Transverse colon (tissue), 4 donors: ENCODE measurements at places on chromosomes 1 and 21.

GRCh38 chr1:242813490-242814091 lies 289.1 kb upstream of the PLD5 start:
- DNase-seq: no peak

GRCh38 chr1:228074954-228075730 lies 7.4 kb upstream of the ARF1 start:
- DNase-seq: peak; percentile 12

GRCh38 chr1:208204779-208205178 lies 39.4 kb downstream of the PLXNA2 start:
- DNase-seq: no peak

DNA sequence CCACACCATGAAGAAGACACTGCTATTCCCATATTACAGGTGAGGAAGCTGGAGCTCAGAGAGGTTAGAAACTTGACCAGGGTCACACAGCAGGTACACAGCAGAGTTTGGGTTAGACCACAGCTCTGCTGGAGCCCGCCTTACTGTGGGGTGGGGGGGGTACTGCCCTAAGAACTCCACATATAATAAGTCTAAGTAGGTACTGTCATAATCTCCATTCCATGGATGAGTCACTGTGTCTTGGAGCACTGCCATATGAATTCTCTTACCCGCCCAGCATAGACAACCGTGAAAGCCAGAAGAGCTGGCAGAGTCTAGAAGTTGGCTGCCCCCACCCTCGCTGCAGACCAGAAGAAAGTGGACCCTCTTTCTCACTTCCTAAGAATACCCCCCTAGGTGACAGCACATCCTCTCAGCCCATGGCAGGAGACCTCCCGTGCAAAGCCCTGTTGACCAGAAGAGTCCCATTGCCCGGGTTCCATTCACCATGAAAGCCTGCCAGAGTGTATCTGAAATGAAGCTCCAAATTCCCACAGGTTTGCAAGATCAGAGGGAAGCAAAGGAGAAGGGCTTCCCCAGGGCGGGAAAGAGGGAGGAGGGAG lies 5.2 kb upstream of the PLA2G2D start:
- peak; percentile 44 for DNase-seq

DNA sequence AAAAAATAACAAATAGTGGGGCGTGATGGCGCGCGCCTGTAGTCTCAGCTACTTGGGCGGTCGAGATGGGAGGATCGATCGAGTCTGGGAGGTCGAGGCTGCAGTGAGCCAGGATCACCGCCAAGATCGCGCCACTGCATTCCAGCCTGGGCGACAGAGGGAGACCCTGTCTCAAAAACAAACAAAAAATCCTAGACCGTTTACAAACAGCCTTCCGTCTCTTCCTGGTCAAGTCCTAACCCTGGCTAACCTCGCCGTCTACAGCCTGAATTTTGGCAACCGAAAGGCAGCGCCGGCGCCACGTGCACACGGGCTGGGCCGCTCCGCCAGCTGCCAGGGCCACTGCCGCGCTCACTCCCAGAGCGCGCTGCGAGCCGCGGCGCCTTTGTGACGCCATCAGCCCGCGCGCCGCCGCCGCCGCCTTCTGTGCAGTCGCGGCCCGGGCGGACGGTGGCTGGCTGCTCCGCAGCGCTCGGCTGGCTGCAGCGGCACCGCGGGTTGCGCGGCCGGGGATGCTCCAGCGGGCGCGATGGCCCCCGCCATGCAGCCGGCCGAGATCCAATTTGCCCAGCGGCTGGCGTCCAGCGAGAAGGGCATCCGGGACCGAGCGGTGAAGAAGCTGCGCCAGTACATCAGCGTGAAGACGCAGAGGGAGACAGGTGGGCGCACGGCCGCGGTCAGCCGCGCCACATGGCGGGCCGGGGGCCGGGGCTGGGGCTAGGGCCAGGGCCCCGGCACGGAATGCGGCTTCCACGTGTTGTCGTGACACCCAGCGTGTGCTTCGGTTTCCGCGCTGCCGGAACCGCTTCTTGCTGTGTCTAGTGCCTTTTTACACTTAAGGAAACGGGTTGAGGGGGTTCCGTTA lies at the start of the genes HSF2BP and RRP1B:
Gene HSF2BP, minus strand, starts transcription at position 353 of the 865 bp plus-strand sequence. CDS start 1,392 bp downstream, outside the sequence.
Gene RRP1B, plus strand, starts transcription at position 425 of the 865 bp plus-strand sequence. Its CDS starts 105 bp downstream, at position 530.
- peak; percentile 86 for DNase-seq

GRCh38 chr21:23014021-23014420 lies 2015.8 kb downstream of the NCAM2 start:
- DNase-seq: no peak
